ENCODE measurements at places on chromosomes 2 and 18.

- DNase-seq: no peak
Observed at GRCh38 chr2:3430172-3430571, 50.7 kb downstream of the TRAPPC12 start.

DNA sequence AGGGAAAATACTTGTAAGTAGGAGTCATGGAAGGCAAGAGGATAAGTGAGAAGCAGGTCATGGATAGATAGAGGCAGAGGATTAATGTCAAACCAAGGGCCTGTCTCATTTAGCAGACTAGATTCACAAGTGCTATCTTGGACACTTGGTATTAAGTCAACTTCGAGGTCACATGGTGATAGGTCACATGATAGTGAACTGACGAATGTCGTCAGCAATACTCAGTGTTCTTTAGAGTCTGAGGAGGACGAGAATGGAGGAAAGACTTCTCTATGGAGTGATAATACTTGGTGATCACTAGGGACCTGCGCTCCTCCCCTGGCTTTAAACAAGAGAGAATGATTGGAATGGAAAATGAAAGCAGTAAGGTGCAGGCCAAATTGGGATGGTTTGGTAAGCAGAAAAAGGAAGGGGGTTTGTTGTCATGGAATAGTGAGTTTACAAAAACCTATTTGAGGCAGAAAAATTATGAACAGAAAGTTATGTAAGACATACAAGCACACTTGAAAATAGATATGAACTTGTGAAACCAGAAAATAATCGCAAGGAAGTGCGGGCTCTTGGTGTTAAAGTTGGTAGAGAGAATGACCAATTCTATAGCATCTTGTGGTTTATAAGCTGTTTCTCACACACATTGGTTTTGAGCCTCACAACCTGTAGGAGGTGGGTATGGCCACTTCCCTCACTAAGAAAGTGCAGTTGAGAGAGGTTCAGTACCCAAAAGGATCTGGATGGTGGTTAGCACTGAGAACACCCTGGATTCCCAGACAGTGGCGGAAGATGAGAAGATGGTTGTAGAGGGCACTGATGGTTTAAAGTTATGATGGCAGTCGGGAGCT is 141.5 kb downstream of the WDSUB1 start:
- DNase-seq: no peak

- DNase-seq: no peak
Observed at GRCh38 chr18:60732143-60732542, 359.6 kb upstream of the MC4R start.

GRCh38 chr18:45202061-45202460 is 413.2 kb upstream of the SLC14A2 start:
- no peak for DNase-seq

DNA sequence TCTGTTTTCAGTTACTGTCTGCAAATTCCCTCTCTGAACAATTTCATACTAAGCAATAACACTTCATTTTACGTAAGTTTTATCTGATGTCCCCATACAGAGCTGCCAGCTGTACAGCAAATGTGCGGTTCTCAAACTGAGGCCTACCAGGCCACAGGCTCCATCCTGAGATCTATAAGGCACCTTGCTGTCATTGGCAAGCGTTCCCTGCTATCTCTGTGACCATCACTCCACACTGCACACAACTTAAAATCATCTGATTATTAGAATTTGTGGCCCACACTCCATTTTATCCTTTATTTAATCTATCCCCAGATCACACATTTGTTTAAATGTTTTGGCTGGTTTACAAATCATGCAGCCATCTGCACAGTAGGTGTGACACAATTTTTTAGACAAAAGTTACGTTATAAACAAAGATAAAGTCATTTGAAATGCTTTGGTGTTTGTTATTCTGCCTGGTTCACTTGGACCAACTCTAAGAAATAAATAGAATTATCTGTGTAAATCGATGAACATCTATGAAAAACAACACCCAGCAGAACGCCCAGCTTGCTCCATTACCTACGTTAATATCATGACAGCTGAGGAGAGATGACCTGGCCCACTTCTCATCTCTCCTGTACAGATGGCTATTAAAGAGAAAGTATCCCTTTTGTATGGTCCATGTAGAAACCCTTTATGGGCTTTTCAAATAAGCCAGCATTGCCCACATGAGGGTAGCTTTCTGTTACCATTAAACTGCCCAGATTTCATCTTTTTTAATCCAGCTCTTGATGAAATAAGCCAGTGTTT is 162.4 kb downstream of the ZNF521 start:
- no peak for DNase-seq

GRCh38 chr2:48080534-48081316 is 174.4 kb upstream of the FBXO11 start:
- no peak for DNase-seq
